Activated naive CD8-positive, alpha-beta T cell treated with anti-CD3 and anti-CD28 coated beads, Interleukin-2, amount 50 U/mL, for 24 hours (primary cell): ENCODE measurements at places on chromosomes 1 and 21.

DNA sequence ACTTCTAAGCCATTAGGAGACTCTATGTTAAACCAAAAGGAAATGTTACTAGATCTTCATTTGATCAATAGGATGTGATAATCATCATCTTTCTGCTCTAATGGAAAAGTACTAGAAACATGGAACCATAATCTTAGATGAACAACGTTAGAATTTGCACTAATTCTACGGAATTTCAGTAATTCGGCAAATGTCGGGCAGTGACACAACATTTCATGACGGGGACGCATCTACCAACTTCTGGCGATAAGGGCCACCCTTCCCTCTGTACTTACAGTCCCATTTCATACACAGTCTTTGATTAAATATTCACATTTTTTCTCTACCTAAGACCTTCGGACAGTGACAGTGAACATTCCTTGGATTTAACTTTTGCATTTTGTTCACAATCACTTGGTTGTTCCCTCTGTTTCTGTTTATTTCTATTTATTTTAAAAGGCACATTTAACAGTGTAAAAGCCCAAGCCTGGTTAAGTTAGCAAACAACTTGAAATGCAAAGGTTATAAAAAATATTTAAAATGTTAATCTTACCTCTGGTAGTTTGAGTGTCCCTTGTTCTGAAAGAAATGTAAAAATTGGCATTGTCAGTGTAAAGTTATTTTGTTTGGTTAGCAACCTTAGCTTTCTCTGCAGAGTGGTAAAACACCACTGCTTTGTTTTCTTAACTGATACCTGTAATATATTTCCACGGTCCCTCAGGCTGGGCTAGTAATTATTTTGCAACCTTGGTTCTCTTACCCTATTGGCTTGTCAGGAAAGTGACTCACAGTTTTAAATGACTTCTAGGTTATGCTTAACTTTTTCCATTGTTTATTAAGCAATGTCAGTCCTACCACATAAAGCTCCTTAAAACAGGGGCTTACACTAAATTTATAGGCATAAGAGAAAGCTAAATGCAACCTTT is 276.9 kb downstream of the VAV3 start:
- no peak for DNase-seq

DNA sequence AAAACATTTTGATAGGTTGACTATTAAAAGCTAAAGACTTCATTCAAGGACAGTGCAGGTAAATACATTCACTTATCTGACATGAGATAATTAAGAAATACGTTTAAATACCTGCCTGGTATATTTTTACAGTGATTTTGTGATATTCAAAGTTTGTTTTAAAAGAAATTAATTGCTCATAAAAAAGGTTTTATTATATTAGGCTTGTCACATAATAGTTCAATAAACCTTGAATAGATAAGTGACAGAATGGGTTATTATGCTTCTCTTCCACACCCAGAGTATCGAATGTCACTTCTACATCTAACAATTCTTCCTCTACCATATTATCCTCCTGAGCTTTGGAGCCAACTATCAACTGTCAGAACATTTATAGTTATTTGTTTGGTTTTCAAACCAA is 60.0 kb downstream of the LTN1 start:
- DNase-seq: no peak

- DNase-seq: no peak
These were observed 36.6 kb downstream of the TMEM50B start for GRCh38 chr21:33443194-33443593.

DNA sequence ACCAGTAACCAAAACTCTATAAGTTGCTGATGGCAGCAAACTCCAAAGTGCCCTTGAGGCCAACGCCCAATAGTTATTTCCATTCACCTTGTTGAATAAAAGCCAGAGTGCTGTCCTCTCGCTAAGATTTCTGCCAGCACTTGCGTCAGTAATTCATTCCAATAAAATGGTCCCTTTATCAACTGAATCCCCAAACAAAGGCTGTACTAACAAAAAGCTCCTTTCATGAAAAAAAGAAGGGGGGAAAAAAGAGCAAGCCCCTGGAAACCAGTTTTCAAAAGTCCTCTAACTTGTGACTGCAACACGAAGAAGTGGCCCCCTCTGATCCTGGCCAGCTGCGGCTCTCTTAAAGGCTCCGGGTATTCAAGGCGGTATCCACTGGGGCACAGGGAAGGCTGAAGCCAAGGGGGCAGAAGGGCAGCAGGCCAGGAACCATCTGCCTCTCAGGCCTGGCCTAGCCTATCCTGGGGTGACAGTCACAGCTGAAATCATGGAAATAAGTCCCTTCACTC is 55.8 kb upstream of the ZNF326 start:
- no peak for DNase-seq

GRCh38 chr21:44477131-44477530 is 21.8 kb downstream of the LRRC3 start:
- no peak for DNase-seq

- no peak for DNase-seq
These were observed 13.6 kb downstream of the TTC39A start for GRCh38 chr1:51316846-51317120.

- DNase-seq: no peak
These were observed 310.2 kb upstream of the ADAMTS5 start for GRCh38 chr21:27277110-27277509.

GRCh38 chr1:57341721-57342120 is 82.1 kb downstream of the DAB1 start:
- no peak for DNase-seq

GRCh38 chr1:48644190-48644900 is 132.3 kb downstream of the BEND5 start:
- no peak for DNase-seq

DNA sequence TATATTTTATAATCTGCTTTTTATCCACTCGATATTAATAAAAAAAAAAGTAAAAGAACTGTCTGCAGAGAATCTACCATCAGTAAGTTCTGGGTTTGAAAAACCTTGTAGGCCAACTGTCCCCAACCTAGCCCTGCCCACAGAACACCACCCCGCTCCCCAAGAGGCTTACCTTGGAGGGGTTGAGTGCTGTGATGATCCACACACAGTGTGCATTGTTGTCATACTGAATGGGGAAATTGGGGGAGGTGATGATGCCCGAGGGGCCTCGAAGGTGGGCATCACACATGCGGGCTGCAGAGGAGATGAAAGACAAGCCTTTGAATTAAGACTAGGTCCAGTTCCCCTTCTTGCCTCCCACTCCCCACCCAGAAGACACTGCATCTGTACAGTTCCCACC is 53.3 kb upstream of the HMGB4 start:
- no peak for DNase-seq

DNA sequence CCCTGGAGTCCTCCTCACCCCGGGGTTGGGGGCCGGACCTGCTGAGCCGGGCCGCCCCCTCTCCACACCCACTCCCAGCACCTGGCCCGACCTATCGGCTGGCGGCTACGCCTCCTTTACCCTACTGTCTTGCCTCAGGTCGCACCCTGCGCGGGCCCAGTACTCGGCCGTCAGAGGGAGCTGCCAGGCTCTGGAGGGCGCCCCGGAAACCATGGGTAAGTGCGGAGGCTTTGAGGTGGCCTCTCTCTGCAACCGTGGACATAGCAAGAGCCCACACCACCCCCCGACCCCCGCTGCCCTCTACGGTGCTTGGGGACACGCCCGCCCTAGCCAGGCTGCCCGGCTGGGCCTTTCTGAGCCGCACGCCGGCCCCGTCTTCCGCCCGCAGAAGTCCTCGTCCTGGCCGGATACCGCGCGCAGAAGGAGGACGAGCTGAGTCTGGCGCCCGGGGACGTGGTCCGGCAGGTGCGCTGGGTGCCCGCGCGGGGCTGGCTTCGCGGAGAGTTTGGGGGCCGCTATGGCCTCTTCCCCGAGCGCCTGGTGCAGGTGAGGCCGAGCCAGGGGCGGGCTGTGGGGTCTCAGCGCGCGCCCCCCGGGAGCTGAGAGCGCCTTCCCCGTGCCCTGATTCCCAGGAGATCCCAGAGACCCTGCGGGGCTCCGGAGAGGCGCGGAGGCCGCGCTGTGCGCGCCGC is at the start of gene SH3D21:
SH3D21 (plus strand) TSS at position 159 of the 692 bp plus-strand sequence; CDS start at position 212, 53 bp downstream.
- DNase-seq: peak; percentile 57

- DNase-seq: no peak
These were observed 2.2 kb downstream of the CRYBG2 start for GRCh38 chr1:26351590-26352337.

GRCh38 chr1:83583351-83584014 is 415.4 kb downstream of the TTLL7 start:
- DNase-seq: no peak

DNA sequence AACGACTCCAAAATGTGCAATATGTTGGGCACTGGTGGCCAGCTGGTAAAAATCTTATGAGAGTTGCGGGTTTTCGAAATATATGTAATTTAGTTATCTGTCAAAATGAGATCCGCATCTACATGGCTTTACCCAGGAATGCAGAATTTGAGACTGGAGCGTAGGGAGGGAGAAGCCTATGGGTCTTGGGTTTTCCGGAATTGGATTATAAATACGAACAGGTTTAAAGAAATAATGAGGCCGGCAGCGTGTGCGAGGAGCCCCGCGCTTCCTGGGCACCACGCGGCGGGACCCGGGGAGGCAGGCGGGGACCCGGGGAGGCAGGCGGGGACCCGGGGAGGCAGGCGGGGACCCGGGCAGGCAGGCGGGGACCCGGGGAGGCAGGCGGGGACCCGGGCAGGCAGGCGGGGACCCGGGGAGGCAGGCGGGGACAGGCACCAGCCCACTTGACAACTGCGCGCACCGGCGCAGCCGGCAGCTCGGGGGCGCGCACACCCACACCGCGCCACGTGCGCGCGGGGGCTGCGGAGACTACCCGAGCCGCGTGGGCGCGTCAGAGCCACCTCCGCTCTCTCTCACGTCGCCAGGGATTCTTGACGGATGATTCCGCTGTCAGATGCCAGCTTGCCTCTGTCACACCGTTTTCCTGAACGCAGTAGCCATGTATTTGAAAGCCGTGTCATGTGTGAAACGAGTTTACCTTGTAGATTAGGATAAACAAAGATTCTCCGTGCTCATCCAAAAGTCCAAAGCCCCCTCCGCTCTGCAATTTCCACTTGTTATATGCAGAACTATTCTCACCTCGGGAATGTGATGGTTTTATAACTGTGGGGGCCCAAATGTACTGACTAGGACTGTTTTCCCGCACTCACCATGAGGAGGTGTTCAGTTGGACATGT is 54.3 kb upstream of the HNRNPU start:
- DNase-seq: peak; percentile 58

GRCh38 chr1:171397851-171398469 is 84.0 kb downstream of the FMO4 start:
- no peak for DNase-seq

DNA sequence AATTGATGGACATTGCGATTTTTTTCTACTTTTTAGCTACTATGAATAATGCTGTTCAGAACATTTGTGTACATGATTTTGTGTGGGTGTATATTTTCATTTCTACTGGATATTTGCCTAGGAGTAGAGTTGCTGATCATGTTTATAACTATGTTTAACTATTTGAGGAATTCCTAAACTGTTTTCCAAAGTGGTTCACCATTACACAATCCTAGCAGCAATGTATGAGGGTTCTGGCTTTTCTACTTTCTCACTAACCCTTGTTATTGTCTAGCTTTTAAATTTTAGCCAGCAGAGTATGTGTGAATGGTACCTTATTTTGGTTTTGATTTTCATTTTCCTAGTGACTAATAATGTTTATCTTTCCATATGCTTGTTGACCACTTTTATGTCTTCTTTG is 86.2 kb downstream of the ATG4C start:
- DNase-seq: no peak

GRCh38 chr1:6490181-6491080 is 1.0 kb downstream of the PLEKHG5 start:
- peak; percentile 76 for DNase-seq

DNA sequence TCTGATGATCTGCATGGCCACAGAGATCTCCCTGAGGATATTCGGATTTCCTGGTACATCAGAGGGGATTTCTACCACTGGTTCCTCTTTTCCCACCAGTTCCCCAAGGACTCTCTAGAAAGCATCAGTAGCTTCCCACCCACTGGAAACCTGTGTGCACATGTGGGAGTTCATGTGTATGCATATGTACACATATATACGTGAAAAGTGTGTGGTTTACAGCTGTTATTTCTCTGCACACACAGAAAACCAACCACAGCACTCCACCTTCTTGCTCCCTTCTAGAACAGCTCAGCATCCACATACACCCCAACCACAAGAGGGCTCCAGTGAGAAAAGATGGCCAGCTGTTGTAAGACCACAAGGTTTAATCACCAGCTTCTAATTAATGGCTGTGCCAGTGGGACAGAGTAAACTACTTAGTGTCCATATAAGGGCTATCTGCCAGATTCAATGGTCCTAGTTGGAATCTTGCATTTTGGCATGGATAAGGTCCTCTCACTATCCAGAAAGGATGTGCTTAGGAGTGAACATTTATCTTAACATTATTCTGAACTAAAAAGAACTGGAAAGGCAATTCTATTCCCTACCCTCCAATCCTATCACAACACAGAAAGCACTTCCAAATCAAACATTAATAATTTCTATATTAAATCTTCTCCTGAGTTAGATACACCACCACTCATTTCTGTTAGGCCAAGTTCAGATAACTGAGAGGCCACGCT is 24.1 kb downstream of the GPR3 start:
- DNase-seq: peak; percentile 51

GRCh38 chr1:234612352-234613127 is 2.6 kb upstream of the IRF2BP2 start:
- DNase-seq: peak; percentile 71

DNA sequence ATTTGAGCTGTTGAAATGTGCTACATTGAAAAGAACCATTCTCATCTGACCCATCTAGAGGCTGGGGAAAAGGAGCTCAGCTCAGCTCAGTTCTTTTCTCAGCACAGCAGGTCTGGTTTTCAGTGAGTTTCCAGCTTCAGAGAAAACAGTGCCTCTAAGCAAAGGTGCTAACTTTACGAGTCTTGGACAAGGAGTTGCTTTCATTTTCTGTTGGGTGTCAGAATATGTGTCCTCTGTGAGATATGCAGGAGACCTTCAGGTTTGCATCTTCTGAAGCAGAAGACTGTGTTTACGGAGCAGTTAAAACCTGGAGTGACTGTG is 321.3 kb upstream of the USP24 start:
- DNase-seq: no peak

DNA sequence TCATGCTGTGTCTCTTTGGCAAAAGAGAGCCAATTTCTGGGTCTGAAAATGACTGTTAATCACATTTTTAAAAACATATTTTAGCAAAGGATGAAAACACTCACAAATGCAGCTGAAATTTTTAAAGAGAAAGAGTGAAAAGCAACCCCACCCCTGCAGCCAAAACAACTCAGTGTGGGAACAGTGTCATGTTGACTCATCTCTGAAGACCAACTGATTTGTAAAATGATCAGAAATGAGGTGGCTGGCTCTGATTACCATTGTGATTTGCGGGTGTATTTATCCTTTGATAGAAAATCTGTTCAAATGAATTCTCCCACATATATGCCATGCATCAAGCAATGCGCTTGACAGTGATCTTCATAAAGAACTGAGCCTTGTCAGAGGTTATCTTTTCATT is 287.0 kb upstream of the ESRRG start:
- DNase-seq: no peak

GRCh38 chr21:37536616-37537278 is 170.2 kb downstream of the DYRK1A start:
- DNase-seq: no peak

DNA sequence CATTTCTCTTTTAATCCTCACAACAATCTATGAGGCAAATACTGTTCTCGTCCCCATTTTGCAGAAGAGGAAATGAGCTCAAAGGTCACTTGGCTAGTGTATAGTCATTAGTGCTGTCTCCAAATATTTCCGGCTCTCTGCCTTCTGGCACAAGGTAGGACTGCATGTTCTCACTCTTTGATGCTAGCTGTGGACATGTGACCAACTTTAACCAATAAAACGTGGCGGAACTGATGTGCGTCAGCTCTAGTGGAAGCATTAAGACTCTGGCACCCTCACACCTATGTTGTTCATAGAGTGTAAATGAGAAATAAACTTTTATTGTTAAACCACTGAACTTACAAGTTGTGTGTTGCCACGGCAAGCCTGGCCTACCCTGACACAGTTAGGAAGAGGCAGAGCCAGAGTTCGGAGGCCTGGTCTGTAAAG is 5.0 kb upstream of the KIF21B start:
- DNase-seq: no peak
